Sciatic nerve (tissue), 2 donors: ENCODE measurements at places on chromosomes 1 and 21.

- no peak for DNase-seq
These were observed 235.4 kb downstream of the PTPRU start for GRCh38 chr1:29471487-29472313.

DNA sequence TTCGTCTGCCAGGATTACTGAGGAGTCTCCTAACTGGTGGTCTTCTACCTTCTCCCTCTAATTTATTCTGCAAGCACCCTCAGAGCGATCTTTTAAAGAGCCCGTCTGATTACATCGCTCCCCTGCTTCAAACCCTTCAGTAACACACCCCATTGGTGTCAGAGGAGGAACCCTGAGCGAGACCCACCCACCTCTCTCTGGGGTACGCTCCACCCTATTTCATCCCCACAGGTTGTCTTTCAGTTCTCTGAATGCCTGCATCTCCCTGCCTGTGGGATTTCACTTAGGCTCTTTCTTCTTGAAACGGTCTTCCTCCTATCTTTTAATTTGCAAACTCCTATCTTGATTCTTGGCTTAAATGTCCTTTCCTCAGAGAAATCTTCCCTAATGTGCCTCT, 39.4 kb downstream of the C1orf21 start:
- no peak for DNase-seq

DNA sequence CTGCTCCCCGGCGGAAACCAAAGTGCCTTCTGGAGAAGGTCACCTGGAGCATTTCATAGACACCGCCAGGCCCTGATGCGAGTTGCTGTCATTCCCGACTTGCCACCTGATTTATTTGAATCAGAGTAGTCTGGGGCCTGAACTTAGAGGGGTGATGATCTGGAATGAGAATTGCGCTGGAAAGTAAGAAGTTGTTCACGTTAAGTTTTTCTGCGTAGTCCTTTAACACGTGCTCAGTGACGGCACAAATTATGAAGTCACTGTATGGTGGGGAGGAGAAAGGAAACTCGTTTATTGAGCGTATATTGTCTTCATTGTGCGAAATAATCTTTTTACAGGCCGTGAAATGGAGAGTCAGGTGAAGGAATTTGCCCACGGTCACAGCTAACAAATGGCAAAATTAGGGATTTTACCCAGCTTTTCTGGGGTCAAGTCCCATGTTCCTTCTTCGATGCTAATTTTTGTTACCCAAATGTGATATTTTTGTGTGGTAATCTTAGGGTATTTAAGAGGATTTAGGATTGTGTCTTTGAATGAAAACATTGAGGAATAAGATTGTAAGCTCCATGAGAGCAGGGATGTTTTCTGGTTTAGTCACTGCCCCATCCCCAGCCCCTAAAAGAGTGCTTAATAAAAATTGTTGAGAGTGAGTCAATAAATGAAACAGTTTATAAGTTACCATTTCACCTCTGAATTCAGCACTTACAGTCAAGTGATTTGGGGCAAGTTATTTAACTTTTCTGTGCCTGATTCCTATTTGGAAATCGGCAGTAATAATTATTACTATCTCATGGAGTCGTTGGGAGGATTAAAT, 46.4 kb upstream of the NBL1 start:
- DNase-seq = no peak

GRCh38 chr1:103783944-103784377, 34.3 kb downstream of the AMY1C start:
- no peak for DNase-seq

DNA sequence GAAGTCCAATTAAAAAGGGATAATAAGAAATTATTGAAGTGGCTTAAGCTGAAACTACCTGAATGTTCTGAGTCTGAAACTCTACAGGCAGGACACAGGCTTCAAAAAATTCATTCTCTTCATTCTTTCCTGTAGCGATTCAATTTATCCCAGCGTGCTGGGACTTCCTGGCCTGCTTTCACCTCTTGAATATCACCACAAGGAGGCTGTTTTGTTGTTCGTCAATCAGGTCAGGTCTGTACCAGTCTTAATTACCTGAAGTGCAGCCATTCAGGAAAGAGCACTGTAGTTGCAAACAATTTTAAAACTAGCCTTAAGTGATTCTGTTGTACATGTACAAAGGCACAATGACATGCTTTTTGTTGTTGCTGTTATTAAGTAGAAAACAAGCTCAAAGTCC, 38.4 kb downstream of the FYB2 start:
- no peak for DNase-seq

- DNase-seq = no peak
These were observed 67.1 kb upstream of the UBE2U start for GRCh38 chr1:64136296-64136695.

GRCh38 chr1:157249326-157249725, 111.1 kb upstream of the ETV3 start:
- no peak for DNase-seq

- DNase-seq = no peak
These were observed 328.5 kb upstream of the RUNX1 start for GRCh38 chr21:35377505-35378090.

GRCh38 chr1:94095112-94095637, 25.8 kb downstream of the ABCA4 start:
- DNase-seq = peak; percentile 94

- no peak for DNase-seq
These were observed 72.7 kb upstream of the FAM20B start for GRCh38 chr1:178953034-178953433.

DNA sequence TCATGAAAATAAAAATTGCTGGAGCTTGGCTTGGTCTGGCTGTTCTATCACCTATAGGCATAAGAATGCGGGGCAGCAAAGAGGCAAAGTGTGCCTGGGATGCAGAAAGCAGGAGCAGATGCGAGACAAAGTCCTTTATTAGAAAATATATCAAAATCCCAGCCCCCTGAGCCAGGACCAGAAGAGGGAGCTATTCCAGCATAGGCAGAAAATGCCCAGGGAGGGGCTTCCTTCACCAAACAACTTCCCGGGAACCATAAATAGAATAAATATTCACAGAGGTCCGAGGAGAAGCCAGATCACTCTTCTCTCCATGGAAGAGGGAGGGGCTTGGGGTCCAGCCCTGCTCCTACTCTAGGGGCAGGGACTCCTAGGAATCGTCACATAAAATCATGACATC, 5.0 kb downstream of the PPOX start:
- DNase-seq = no peak

DNA sequence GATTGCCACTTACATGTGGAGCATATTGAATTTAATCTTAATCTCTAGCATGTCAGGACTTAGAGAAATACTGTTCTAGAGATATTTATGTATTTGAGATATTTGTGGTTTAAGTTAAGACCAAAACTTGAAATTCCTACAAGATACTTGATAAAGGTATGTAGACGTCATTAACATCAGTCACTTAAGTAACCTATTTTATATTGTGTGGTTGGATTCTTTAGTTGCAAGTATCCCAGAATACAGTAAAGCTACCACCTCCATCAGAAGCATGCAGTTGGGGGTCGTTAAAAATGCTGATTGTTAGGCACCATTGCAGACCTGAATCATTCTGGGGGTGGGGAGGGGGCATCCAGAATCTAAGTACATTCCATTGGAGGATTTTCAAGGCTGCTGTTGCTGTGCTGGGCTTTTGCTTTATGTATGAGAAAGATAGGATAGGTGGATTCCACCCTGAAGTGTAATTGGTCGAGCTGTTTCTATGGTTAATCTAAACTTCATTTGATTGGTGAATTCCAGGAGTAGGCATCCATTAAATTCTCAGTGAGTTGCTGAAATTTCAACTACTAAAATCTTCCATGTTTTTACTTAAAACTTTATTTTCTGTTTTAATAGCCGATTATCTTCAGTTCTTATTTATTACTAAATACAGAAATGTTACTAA, 4.0 kb downstream of the H3-3A start:
- no peak for DNase-seq

DNA sequence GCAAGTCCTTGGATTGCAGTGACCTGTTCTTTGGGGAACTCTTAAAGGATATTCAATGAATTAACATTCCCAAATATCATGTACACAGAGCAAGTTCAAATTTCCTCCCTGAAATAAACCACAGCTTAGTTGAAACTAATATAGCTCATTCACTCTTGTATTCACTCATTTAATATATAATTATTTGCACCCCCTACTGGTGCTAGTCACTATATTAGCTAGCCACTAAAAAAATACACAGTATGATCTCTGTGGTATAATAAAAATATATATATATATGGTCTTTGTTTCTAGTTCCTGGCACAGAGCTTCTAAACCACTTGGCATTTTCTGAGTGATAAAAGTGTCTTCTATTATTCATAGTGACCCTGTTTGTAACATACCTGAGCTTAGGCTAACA, 177.3 kb upstream of the LYPLAL1 start:
- DNase-seq = no peak

GRCh38 chr21:38909109-38909508, 103.4 kb downstream of the ETS2 start:
- DNase-seq = no peak

GRCh38 chr1:30681782-30682181, 41.6 kb downstream of the MATN1 start:
- no peak for DNase-seq

DNA sequence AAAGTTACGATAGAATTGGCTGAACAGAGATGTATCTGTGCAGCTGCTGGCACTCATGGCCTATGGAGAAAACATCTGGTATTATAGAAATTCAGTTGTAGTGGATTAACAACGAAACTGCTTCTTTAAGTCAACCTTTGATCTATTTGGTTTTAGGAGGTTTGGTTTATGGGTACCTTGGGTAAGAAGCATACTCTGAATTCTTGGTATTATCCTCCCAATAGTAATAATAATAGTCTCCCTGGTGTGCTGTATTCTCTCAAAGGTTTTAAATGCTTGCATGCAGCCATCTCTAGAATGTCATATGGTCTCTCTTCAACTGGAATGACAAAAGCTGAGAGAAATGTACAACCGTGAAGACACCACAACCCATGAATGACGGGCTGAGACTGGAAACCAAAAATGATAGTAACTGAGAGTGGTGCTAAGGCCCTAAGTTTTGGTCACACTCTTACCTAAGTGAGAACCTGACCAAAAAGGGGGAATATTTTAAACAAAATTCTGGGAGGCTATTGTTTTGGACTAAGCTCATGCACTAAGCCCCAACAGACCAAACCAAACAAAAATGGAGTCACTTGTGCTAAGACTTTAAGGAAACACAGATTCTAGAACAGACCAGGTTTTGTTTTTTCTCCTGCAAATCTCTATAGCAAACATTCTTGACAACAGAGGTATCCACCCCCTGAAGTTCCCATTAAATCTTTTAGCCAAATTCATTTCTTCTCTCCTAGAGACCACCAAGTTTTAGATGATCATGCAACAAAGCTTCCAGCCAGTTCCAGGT, 17.6 kb upstream of the TMEM61 start:
- DNase-seq = no peak

GRCh38 chr1:96365596-96366390, 355.8 kb upstream of the PTBP2 start:
- DNase-seq = no peak

GRCh38 chr1:110428946-110429345, 21.5 kb upstream of the LAMTOR5 start:
- DNase-seq = no peak

GRCh38 chr1:54736685-54737084, 21.0 kb downstream of the TTC4 start:
- DNase-seq = no peak

DNA sequence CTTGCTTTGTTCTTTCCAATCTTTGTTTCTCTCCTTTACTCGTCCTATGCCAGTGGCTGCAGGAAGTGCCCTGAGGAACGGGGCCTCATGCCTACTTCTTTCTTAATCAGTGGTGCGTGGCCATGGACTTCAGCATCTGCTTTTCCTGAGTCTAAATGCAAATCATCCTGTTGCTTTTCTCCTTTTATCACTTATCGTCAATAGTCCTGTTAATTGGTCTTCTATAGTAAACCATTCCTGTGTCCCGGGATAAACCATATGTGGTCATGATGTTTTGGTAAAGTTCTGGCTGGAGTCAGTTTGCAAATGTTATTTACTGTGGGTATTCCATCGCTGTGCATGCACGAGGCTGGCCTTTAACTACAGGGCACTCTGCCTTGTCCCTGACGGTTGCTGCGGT, 47.5 kb downstream of the AGPAT3 start:
- no peak for DNase-seq

DNA sequence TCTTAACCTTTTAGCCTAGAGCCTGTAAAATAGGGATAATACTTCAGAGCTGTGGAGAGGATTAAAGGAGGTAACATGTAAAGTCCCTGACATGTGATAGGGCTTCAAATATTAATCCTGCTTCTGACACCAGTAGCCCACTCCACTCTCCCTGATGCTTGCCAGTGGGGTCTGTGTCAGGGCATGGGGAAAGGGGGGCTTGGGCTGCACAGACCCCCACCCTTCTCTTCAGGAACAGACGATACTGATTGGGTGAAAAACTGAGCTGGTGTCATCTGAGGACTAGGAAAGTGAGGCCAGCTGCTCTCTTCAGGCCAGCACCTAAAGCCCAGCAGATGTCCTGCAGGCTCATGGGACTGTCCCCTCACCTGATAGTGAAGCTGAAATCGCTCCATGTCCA, 27.0 kb upstream of the MEF2D start:
- DNase-seq = no peak

- DNase-seq = no peak
These were observed 30.6 kb downstream of the WLS start for GRCh38 chr1:68201546-68202238.

DNA sequence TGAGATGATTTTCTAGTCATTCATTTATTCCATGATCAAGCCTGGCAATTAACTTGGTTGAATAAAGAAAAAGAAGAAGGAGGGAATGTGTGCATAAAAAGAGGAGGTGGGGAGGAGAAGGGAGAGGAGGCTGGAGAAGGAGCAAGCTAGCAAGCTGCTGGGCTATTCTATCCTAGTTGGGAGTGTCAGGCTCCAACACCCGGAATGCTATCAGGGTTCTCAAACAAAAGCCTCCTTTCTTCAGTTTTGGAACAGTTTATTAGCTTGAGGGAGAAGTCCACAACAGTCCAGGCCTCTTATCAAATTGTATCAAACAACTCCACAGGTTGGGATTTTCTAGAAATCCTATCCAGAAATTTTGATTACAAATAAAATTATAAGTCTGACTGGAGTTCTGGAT, 80.0 kb downstream of the BCAR3 start:
- DNase-seq = no peak

DNA sequence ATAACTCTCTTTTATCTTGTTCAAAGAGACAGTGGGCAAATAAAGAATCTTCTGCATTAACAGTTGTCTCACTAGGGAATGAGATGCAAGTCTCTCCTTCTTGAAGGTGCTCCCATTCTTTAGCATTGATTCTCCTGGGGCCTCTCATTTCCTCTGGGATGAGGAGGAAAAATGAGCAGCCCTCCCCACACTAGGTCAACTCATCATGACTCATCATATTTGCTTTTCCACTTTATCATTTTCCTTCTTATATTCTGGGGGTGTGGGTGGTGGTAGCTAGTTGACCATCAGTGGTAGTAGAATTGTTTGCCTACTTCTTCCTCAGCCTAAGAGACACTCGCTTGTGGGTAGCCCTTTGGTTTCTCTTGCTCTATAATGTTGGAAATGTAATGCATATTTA, 182.0 kb upstream of the C1orf87 start:
- no peak for DNase-seq

DNA sequence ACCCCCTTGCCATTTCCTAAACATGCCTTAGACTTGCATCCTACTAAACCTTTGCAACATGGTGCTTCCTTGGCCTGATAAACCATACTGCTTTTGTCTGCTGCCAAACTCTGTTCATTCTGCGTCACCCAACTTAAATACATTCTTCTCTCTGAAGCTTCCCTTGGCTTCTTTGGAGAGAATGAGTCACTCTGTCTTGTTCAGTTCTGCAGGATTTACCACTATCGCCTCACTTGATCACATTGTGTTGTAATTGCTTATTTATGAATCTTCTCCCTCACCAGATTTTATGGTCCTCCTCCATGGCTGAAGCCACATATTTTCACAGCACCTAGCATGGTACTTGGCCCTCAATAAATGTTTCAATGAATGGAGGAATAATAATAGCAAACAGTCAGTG, 21.7 kb upstream of the TUT4 start:
- no peak for DNase-seq
